Chondrocyte (in vitro differentiated cells): ENCODE measurements at places on chromosomes 5 and 9. TPM values are rescaled to one million over a fixed set of nuclear protein-coding genes. Genes with fewer than 3 reads are reported as not detected.

Gene EQTN
- total RNA-seq = not detected in 3 replicates

Gene LHX2
- 0.20 TPM in 1 of 3 replicates, not detected in the others for total RNA-seq

- no peaks in the 10 kb centered on the region for H3K36me3 ChIP-seq
- H3K27ac ChIP-seq = no peak overlapping the region
- no peak overlapping the region for H3K4me3 ChIP-seq
- no peak for DNase-seq
Observed at GRCh38 chr5:94499806-94500205, 118.6 kb downstream of the KIAA0825 start.

Gene SVEP1
- total RNA-seq = 0.72 to 2.0 TPM (median 0.90 TPM) in 3 replicates

Gene FAM153A
- 0.17 to 0.69 TPM in 2 of 3 replicates, not detected in the other for total RNA-seq

DNA sequence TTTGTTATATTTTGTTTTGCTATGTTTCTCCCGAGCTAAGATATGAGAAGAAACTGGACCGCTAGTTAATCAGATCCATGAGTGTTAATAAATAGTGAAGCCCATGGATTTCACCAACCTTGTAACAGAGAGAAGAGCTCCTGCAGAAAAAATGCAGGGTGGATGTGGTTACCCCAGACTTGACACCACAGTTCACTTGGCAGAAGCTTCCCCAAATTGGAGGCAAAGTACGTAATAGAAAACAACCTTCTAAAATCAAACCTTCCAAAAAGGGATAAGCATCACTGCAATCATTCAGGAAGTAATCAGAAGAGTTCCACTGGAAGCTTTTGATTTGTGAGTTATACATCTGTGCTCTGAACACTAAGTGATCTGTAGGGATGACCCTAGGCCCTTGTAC, 267.5 kb downstream of the ACTL7B start:
- H3K36me3 ChIP-seq = no peaks in the 10 kb centered on the region
- H3K27ac ChIP-seq = no peak overlapping the region
- H3K27me3 ChIP-seq = peaks cover 47% of the 10 kb centered on the region
- H3K4me3 ChIP-seq = no peak overlapping the region

GRCh38 chr5:92695123-92696003, 885.7 kb downstream of the NR2F1-AS1 start:
- H3K4me1 ChIP-seq = no peaks in the 10 kb centered on the region
- DNase-seq = no peak
- no peaks in the 10 kb centered on the region for H3K36me3 ChIP-seq
- H3K27me3 ChIP-seq = no peaks in the 10 kb centered on the region

- H3K27ac ChIP-seq = no peak overlapping the region
- DNase-seq = no peak
Observed at GRCh38 chr9:75626860-75627259, 263.6 kb upstream of the PCSK5 start.

Gene LCN6
- not detected in 3 replicates for total RNA-seq

Gene GPSM1
- 25.3 to 43.5 TPM (median 40.0 TPM) in 3 replicates for total RNA-seq

DNA sequence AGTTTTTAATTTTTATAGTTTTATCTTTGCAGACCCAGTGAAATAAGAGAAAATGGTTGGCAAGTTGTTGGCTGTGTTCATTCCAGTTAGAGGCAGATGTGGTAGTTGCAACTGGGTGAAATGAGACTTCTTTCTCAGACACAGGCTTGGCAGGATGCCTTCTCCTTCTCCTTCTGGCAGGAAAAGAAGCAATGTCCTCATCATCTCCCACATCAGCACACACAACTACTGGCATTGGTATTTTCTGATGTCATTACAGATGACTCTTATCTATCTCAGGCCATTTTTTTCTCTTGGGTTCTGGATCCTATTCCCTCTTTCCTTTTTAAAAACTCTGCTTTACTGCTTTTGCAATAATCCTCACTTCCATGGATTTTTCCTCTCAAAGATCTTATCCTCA, 103.3 kb upstream of the EDIL3 start:
- H3K27ac ChIP-seq = no peak overlapping the region
- no peak for DNase-seq
- no peak overlapping the region for H3K4me3 ChIP-seq

DNA sequence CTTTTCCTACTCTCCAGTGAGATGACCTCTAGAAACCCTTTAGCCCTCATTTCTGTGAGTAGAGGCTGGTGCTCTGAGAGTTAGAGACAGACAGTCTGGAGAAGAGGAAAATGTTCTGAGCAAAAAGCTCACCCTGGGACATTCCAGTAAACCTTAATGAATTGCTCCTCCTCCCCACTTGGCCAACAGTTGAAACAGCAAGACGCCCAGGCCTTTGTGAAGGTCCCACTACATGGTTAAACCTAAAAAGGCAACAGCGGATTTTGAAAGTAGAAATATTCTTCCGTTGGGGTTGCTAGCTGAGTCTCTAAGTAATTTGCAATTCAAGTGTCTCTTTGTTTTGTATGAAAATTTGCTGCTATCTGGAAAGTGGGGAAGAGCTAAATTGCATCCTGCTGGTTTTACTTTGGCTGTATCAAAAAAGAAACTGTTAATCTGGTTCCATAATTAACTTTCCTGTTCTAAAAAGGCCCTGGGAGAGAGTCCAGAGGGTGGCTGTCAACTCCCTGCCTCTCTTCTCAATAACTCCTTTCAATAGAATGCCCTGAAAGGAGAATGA, 63.8 kb downstream of the ATP10B start:
- H3K27ac ChIP-seq = no peak overlapping the region
- H3K27me3 ChIP-seq = no peaks in the 10 kb centered on the region
- H3K4me3 ChIP-seq = no peak overlapping the region
- H3K36me3 ChIP-seq = no peaks in the 10 kb centered on the region
- no peak for DNase-seq

- peaks cover 54% of the 10 kb centered on the region for H3K4me1 ChIP-seq
- H3K36me3 ChIP-seq = peaks cover 14% of the 10 kb centered on the region
- peak overlapping the region; percentile 51 for H3K4me3 ChIP-seq
- no peaks in the 10 kb centered on the region for H3K27me3 ChIP-seq
- H3K27ac ChIP-seq = peak overlapping the region; percentile 19
Observed at GRCh38 chr5:179767496-179768100, 26.2 kb upstream of the LTC4S start.

DNA sequence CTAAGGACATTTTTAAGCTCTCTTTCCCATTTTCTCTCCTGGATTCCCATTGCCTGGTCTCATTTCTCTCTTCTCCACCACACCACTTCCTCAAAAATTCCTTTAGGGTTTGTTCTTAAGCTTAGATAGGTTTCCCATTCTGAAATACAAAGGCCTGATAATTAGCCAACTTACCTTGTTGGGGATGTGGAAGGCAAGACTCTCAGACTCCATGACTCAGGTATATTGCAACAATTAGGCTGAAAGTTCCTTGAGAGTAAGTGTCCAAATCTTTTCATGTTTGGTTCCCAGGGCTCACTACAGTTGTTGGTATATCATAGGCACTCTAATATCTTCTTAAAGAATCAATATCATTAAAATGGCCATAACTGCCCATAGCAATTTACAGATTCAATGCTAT, 43.6 kb downstream of the FXN start:
- DNase-seq = no peak
- peak overlapping the region; percentile 84 for H3K27ac ChIP-seq
- no peaks in the 10 kb centered on the region for H3K27me3 ChIP-seq
- H3K36me3 ChIP-seq = no peaks in the 10 kb centered on the region

Gene TLX3
- not detected in 3 replicates for total RNA-seq

- peak; percentile 90 for DNase-seq
- H3K36me3 ChIP-seq = no peaks in the 10 kb centered on the region
Observed at GRCh38 chr9:133609311-133610098, at the start of gene FAM163B. Gene FAM163B (minus strand): TSS chr9:133609389. CDS start chr9:133580223, 29,166 bp downstream.

DNA sequence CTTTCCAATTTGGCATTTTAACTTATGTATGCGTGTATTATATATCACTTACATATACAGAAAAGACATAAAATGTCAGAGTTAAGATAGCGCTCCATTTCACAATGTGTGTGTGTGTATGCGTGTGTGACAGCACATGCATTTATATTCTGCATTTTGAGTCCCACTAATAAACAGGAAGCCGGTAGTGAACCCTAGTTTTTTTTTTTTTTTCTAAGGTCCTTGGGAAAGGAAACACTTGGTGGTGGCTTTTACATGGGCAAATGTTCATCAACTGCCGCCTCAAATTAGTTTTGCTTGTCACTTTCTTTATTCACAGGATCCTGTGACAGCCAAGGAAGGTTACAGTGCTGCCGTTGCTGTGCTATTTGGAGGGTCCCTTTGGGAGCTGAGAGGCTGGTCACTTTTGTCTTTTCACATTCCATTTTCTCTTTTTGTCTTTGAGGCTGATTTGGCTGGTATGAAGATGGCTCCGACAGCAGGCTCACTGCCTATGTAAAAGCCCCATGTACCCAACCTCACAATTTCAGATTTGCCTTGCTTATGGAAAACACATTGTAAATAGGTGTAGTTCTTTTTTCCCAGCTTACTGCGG, 298.9 kb downstream of the CSNK1G3 start:
- no peak overlapping the region for H3K27ac ChIP-seq
- peaks cover 53% of the 10 kb centered on the region for H3K4me1 ChIP-seq
- H3K36me3 ChIP-seq = no peaks in the 10 kb centered on the region
- no peak for DNase-seq
- no peaks in the 10 kb centered on the region for H3K27me3 ChIP-seq
- no peak overlapping the region for H3K4me3 ChIP-seq

Gene FOXI1
- not detected in 3 replicates for total RNA-seq

DNA sequence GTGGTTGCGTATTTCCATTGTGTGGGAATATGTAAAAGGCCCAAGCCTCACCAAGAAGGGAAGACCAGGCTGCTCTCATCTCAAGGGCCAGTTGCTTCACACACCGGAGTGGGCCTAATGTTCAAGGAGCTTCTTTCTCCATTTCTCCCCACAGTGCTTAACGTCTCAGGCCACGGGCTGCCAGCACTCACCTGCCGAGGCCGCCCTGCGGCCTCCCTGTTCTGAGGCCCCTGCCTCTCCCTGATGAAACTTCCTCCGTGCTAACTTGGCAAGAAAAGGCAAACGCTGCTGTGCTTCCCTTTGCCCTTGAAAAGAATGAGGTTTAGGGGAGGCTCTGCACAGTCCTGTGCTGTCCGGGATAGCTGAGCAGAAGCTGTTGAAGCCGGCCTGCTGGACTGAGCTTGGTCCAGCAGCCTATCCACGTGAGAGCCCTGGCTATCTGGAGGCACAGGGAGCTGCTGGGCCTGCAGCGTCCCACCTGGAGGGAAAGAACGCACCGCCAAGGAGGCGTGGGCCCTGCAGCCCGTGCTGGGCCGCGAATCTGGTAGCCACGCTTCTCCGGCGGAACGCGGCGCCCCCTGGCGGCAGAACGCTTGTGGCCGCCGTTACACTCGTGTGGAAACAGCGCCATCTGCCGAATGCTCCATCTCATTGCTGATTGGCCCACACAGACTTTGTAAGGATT, 73.5 kb upstream of the PRSS3 start:
- no peak overlapping the region for H3K4me3 ChIP-seq
- peaks cover 27% of the 10 kb centered on the region for H3K27me3 ChIP-seq
- H3K36me3 ChIP-seq = peaks cover 2% of the 10 kb centered on the region
- DNase-seq = no peak
- no peak overlapping the region for H3K27ac ChIP-seq
- peaks cover 3% of the 10 kb centered on the region for H3K4me1 ChIP-seq

- no peak overlapping the region for H3K4me3 ChIP-seq
- DNase-seq = no peak
- peaks cover 35% of the 10 kb centered on the region for H3K27me3 ChIP-seq
- H3K27ac ChIP-seq = no peak overlapping the region
Observed at GRCh38 chr9:135291165-135291564, 188.4 kb upstream of the PPP1R26 start.

DNA sequence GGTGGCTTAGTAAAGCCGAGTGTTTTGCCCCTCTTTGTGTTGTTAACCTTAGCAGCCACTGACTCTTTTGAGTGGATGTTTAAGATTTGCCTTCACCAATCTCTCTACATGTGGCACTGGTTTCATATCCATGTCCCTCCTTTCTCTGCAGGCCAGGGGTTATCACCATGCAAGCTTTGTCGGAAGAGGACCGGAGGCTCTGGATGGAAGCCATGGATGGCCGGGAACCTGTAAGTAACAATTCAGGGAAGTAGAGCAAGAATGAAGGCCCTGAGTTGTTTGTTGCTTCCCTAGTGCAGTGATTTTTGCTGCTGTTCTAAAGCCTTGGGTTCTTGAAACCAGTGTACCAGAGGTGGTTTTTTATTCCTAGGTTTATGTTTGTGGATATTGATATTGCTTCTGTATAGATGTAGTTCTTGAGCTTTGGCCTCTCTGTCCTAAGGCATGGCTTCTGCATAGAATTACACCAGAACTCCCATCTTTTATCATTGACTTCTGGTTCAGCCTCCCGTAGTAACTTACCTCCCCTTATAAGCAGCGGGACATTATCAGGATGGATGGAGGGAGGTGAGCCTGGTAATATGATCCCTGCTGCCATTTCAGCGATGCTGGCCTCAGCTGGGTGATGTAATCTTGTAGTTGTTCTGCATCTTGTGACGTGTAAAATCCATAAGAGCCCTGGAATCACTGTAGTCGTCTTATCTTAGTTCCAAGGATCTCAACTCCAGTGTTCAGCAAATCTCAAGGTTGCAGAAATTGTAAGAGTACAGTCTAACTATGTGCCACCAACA, 161.9 kb downstream of the ARHGAP26 start:
- no peak for DNase-seq
- no peaks in the 10 kb centered on the region for H3K27me3 ChIP-seq
- peaks cover 4% of the 10 kb centered on the region for H3K36me3 ChIP-seq
- no peak overlapping the region for H3K4me3 ChIP-seq
- H3K27ac ChIP-seq = no peak overlapping the region

DNA sequence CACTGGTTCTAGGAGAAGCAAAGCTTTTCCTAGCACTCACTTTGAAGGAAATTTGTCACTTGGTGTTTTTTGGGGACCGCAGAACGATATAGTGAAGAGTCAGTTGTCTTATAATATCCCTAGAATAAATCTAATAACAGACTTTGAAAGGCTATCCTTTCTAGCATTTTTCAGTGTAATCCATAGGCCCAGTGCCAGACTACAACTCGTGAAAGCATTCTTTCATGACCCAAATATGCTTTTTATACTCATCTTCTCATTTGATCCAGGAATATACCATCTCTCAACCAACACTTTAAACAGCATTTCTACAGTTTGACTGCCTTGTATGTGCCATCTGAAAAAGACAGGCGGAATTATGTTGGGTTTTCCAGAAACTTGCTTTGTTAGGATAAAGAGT, 104.0 kb downstream of the ERCC6L2 start:
- H3K4me1 ChIP-seq = no peaks in the 10 kb centered on the region
- H3K36me3 ChIP-seq = peaks cover 23% of the 10 kb centered on the region
- H3K4me3 ChIP-seq = no peak overlapping the region
- H3K27ac ChIP-seq = no peak overlapping the region

DNA sequence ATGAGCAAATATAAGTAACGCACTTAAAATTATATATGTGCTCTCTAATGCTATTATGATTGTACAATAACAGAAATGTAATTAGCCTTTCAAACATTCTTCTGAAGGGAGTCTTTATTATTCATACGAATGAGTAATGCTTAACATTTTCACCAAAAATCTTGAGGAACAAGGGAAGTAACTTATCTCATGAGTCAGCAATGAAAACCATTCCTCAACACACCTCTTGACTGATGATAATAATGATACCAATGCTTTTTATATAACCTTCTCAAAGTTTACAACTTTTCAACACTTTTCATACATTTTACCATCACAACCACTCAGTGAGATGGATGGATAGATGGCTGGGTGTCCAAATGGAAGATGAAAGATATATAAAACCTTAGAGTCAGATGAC, 369.3 kb downstream of the BNC2 start:
- no peak overlapping the region for H3K4me3 ChIP-seq
- peaks cover 1% of the 10 kb centered on the region for H3K36me3 ChIP-seq
- no peak overlapping the region for H3K27ac ChIP-seq
- peaks cover 29% of the 10 kb centered on the region for H3K4me1 ChIP-seq
- no peaks in the 10 kb centered on the region for H3K27me3 ChIP-seq
